ENCODE measurements at places on chromosomes 2 and 18.

GRCh38 chr2:18930971-18931370, 341.6 kb upstream of the NT5C1B start:
- no peak for DNase-seq

DNA sequence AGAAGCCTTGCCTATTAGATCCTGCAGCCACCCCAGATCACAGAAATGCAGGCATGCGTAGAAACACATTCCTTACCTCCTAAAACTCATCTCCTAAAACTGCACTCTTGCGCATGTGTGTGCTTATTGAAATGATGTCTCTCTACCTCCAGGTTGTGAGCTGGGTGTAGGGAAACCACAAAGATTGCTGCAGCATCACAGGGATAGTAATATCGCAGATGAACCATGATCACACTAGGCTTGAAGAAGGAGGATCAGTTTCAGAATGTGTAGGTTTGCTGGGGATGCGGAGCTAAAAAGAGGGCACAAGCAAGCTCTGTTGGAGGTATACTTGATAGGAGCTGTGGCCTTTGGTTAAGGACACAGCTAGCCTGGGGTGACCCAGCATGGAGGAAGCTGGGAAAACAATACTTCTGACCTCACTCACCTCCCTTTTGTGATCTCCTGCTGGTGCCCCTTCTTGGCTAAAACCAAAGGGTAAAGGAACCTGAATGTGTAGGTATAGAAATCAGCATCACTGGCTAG, 118.8 kb downstream of the SETBP1 start:
- no peak for DNase-seq

DNA sequence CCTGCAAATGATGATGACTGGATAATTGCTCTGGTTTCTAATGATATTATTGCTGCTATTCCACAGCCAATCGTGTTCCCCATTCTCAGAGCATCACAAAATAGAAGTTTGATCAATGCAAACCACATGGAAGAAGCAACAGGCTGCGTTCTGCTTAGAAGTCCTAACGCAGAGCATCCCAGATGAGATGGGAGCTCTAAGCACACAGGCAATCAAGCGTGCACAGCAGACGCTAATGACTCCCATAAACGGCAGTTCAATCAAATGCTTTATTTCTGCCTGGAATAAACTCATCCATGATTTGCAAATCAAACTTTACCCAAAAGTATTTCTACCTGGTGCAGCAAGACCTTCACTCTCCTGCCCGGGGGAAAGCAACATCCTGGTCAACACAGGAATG, 304.2 kb downstream of the FBXO15 start:
- no peak for DNase-seq

GRCh38 chr18:44258086-44258485, 422.6 kb upstream of the SETBP1 start:
- DNase-seq: no peak

- DNase-seq: no peak
These were observed 71.1 kb downstream of the MGAT5 start for GRCh38 chr2:134324947-134325346.

DNA sequence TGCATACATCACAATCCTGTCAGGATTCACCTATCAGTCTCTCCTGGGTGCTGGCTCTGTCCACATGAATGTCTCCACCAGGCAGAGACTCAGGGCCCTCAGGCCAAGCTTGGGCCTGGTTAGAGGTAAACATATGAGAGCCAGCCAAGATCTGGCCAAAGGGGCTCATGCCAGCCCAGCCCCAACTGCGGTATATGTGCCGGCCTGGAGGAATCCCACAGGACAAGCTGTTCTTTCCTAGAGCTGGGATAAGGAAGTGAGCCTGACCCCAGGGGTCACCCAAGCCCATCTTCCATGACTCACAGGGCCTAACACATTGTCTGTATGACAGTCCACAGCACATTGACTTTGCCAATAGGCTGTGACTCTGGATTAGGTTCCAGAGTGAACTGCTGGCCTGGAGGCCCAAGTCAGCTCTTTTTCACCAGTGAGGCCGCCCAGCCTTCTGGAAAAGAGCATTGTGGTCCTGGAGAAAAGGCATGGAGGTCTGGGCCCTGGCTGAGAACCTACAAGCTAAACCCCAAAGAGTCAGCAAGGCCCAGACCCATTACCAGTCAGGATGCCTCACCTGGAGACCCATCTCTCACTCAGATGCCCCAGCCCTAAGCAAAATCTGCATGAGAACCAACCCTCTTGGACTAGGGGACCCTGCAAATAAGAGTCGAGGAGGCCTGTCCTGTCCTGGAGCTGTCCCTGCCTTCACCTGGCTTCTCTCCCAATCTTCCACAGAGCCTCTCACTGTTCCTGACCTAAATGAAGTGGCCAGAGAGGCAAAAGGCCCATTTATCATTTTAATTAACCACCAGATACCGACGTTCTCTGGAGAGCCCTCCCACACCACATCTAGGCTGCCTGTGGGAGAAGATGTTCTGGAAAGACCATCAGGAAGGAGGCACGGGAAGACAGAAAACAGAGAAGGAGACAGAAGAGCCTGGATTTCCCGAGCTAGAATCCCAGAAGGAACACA, 120.9 kb upstream of the PKDCC start:
- peak; percentile 49 for DNase-seq

DNA sequence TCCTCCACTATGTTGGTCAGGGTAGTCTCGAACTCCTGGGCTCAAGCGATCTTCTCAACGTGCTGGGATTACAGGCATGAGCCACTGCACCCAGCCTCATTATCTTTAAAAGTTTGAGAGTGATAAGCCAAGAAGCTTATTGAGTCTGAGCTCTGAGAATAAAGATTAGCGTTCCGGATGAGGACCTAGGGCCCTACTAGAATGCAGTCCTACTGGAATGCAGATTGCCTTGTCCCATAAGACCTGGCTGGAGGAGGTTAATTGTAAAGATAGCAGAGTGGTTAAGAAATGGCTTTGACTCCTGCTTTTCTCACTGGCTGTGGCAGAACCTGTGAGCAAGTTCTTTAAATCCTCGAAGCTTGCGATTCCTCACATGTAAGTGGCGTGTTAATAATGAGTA, 4.0 kb downstream of the VWA3B start:
- no peak for DNase-seq

DNA sequence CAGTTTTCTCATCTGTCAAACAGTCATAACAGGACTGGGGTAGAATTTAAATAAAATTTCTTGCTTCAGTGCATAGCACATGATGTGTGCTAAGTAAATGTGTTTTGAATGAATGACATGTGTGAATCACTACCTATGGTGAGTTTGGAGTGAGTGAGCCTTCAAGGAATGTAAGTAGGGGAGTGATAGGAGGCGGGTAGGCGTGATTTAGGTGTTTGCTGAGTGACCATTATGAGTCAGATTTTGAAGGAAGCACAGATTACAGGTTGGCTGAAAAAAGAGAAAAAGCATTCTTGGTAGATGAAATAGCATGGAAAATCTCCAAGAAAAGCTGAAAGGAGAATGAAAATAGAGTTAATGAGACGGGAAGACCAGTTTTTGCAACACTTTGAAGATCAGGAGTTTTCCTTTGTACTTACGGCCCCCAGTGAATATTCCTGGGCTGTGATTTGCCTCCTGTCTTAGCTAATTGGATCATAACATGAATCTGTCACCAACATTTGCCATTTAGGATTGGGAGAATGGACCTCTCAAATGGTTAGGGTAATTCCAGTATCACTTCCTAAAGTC, 136.9 kb upstream of the GATA6 start:
- DNase-seq: peak; percentile 97

- DNase-seq: no peak
These were observed 1105.1 kb upstream of the PIK3C3 start for GRCh38 chr18:40849886-40850285.

DNA sequence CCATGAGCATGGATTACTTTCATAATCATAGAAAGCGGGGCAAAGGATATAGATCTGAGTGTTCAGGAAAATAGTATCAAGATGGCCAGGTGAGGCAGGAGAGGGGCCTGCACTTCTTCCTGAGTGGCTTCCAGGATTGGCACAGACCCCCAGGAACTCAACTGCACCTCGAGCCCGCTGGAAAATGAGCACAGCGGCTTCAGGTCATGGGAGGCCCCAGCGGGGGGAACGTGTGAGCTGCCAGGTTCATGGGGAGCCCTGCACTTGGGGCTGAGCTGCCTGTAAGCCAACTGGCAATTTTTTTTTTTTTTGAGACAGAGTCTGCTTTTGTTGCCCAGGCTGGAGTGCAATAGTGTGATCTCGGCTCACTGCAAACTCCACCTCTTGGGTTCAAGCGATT, 81.5 kb upstream of the ODC1 start:
- no peak for DNase-seq

GRCh38 chr2:239820836-239821693, 204.1 kb downstream of the NDUFA10 start:
- DNase-seq: no peak

DNA sequence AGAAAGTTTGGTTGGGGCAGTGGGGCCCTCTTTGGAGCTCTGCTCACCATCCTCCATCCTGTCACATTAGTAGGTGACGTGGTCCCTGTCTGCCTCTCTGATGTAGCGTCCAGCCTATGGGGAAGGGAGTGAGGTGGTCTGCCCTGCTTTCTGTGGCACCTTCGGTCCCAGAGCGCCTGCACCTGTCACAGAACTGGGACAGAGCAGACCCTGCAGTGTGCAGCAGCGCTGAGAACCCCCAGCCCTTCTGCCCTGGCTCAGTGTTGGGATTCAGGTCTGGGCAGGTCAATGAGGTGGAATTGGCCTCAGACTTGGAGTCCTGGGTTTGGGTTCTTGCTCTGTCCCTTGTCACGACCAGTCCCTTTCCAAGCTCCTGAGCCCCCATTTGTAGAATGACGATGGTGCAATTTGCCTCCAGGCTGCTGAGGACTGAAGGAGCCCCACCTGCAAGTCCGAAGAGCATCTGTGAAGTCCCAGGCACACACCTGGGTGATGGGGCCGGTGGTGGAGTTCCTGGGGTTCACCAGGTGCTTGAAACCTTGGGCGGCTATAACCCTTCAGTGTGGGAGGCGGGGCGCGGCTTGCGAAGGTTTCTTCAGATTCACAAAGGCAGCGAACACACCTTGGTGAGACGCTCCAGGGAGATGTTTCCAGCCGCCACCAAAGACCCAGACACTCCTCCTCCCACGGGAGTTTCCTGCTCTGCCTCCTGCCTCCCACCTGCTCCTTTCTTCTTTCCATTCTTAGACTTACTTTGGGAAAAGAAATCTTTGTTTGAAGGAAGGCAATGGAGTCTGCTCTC, 265.4 kb upstream of the HDAC4 start:
- no peak for DNase-seq

DNA sequence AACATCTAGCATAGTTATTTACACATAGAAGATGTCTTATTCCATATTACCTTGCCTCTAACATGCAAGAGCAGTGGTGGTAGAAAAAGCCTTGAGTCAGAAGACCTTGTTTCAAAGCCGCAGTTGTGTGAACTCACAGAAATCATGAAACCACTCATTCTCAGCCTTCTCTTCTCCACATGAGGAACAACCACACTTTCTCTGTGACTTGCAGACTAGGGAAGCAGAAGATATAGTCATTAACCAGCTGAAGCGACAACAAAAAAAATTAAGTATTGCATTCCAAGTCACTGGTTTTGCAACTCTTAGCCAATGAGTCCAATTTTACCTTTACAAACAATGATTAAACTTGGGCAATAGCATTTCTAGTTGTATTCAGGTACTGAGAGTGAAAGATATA, 19.0 kb downstream of the TWSG1 start:
- DNase-seq: no peak

DNA sequence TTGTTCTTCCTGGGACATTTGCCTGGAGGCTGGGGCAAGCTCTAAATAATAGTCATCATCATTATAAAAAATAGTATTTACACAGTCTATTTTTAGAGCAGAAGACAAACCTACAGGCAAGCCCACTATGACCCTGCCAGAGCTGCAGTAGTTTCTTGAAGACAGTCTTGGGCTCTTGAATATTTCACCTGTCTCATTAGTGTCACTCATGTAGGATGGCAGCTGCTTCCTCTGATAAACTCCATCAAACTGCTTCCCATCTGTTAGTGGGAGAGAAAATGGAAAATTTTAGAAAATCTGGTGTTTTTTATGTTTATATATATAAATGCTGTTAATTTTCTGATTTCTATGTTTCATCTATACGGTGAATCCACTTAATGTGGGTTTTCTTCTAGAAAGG, 8.5 kb upstream of the CYRIA start:
- no peak for DNase-seq

GRCh38 chr2:23249348-23249747, 135.6 kb upstream of the KLHL29 start:
- DNase-seq: no peak

- DNase-seq: no peak
These were observed 36.7 kb downstream of the MTERF4 start for GRCh38 chr2:241065355-241065803.

GRCh38 chr2:33042265-33042664, 95.5 kb downstream of the LTBP1 start:
- DNase-seq: no peak

DNA sequence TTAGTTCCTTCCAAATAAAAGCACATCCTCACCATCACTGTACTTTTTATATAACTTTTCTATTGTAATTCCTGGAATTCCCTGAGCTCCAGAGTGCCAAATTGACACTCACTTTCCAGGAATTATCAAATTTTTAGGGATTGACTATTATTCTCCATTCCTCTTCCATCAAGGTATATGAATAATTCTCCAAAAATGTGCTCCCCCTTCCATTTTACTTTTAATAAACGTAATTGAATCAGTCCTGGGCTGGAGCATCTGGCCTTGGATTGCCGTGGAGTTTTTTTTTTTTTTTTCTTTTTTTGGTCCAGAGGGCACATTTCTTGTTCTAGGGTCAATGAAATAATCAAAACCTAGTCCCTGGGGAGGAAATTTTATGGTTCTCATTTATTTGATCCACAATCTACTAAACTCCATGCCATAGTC, 304.3 kb downstream of the CDCA7 start:
- no peak for DNase-seq

- DNase-seq: no peak
These were observed 155.1 kb downstream of the SS18 start for GRCh38 chr18:25935356-25935755.

DNA sequence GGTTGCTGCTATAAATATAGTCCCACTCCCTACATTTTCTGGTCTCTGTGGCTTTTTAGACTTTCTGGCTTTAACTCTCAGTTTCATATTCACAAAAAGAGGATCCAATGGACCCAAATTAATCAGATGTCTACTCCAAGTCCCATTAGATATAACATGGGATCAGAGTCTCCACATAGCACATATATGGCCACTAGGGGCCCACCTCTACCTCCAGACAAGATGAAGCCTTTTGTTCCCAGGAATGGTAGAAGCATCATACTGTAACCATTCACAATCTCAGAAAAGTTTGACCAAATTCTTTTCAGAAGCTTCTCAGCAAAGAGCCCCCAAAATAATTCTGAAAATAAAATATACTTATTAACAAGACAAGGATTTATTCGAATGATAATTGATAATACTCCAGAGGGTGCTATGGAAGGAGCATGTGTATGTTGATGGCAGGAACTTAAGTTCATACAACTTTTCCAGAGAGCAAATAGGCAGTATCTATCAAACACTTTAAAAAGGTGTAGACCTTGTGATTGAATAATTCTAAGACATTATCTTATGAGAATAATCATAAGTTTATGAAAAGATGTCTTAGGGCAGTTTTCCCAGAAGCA, 382.3 kb upstream of the CRIM1 start:
- peak; percentile 22 for DNase-seq

- peak; percentile 55 for DNase-seq
These were observed 62.2 kb upstream of the PMAIP1 start for GRCh38 chr18:59837586-59837985.
